ENCODE measurements at places on chromosomes 6 and 20. TPM values are rescaled to one million over a fixed set of nuclear protein-coding genes. Genes with fewer than 3 reads are reported as not detected.
A peak's percentile ranks its signal among the peaks of the same experiment; 100 is the strongest.

Gene ADGRF5
- 24.6 TPM for polyA plus RNA-seq

- no peak for DNase-seq
- no peak overlapping the region for H3K4me3 ChIP-seq
- H3K27me3 ChIP-seq: peaks cover 4% of the 10 kb centered on the region
- H3K36me3 ChIP-seq: no peaks in the 10 kb centered on the region
- H3K4me1 ChIP-seq: peaks cover 3% of the 10 kb centered on the region
These were observed 17.2 kb upstream of the TAGAP start for GRCh38 chr6:159061805-159062563.

Gene SYTL3
- 10.5 TPM for polyA plus RNA-seq

GRCh38 chr6:100466410-100467128 is 1.8 kb upstream of the SIM1 start:
- no peak overlapping the region for H3K4me3 ChIP-seq
- H3K27me3 ChIP-seq: peaks cover 75% of the 10 kb centered on the region
- no peak overlapping the region for H3K27ac ChIP-seq
- no peaks in the 10 kb centered on the region for H3K36me3 ChIP-seq
- peaks cover 16% of the 10 kb centered on the region for H3K4me1 ChIP-seq

- DNase-seq: no peak
- peaks cover 19% of the 10 kb centered on the region for H3K4me1 ChIP-seq
These were observed 19.0 kb upstream of the KIFC1 start for GRCh38 chr6:33372526-33373123.

DNA sequence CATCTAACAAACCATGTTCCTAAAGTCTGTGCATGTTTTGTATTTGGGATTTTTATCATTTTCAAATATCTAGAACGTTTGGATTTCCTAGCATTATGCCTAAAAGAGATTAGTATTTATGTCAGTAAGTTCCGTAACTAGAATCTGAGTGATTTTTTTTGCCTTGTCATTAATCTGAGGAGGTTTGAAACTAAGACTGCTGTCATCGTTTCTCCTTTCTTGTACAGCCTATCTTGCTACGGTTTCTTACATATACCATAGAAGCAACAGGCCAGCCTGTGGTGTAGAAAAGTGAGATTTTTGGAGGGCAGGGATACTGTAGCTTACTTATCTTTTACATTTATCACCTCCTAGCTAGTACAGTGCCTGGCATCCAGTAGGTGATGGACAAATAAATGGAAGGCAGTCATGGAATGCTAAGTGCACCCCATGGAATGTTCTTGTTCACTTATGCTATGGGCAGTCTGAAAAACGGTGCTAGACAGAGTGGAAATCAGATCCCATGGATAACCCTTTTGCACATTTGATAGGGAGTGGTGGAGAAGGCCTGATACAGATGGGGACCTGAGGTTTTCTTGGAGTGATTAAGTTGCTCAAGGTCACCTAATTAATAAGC is 93.9 kb downstream of the ARID1B start:
- DNase-seq: no peak
- H3K36me3 ChIP-seq: peaks cover 3% of the 10 kb centered on the region
- no peak overlapping the region for H3K27ac ChIP-seq
- H3K4me1 ChIP-seq: peaks cover 4% of the 10 kb centered on the region
- H3K27me3 ChIP-seq: no peaks in the 10 kb centered on the region
- H3K4me3 ChIP-seq: no peak overlapping the region

Gene C4A
- 6.6 TPM for polyA plus RNA-seq

GRCh38 chr6:13550656-13551055 is 23.7 kb upstream of the SIRT5 start:
- H3K27ac ChIP-seq: no peak overlapping the region
- no peak overlapping the region for H3K4me3 ChIP-seq
- H3K27me3 ChIP-seq: no peaks in the 10 kb centered on the region
- no peaks in the 10 kb centered on the region for H3K4me1 ChIP-seq

GRCh38 chr6:107657755-107658461 is 166.2 kb downstream of the SCML4 start:
- H3K27ac ChIP-seq: peak overlapping the region; percentile 87
- H3K27me3 ChIP-seq: no peaks in the 10 kb centered on the region
- H3K4me3 ChIP-seq: no peak overlapping the region

Gene FAM83C
- polyA plus RNA-seq: not detected

Gene HLA-G
- 6.6 TPM for polyA plus RNA-seq

Gene OR2J3
- not detected for polyA plus RNA-seq

Gene MEP1A
- polyA plus RNA-seq: 0.12 TPM

- peak; percentile 67 for DNase-seq
- no peaks in the 10 kb centered on the region for H3K36me3 ChIP-seq
These were observed 868 bp downstream of the NCOA3 start for GRCh38 chr20:47502271-47503239.

Gene GRM1
- 0.11 TPM for polyA plus RNA-seq

DNA sequence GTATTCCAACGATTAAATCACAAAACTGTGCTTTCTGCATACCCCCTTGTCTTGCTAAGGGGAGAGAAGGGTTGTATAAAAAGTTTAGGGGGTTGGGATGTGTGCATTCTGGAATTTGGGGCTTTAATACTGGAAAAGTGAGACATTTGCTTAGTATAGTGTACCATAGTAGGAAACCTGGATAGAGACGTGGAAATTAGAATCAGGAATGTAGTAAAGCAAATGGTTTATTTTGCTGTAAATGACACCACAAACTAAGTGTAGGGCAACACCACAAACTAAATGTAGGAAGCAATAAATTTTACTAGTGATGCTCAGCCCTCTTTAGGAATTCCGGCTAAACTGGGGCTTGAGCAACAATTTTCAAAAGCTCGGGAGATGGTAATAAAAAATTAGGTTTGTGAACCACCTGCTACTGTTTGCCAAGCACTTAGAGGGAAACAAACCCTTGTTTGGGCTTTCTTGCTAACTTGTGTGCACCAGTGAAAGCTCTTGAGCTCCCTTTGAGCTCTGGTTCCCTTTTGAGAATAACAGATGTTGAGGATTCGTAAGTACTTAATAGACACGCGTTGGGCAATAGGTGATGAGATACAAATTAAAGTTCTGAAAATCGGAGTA is 13.8 kb downstream of the BRD2 start:
- no peaks in the 10 kb centered on the region for H3K4me1 ChIP-seq
- DNase-seq: no peak
- H3K27ac ChIP-seq: peak overlapping the region; percentile 31
- H3K36me3 ChIP-seq: peaks cover 45% of the 10 kb centered on the region
- H3K4me3 ChIP-seq: no peak overlapping the region

- no peaks in the 10 kb centered on the region for H3K27me3 ChIP-seq
- no peaks in the 10 kb centered on the region for H3K4me1 ChIP-seq
- peak; percentile 70 for DNase-seq
These were observed 46.9 kb upstream of the NRSN1 start for GRCh38 chr6:24079076-24079475.
